ENCODE measurements at places on chromosomes 5 and 9.

DNA sequence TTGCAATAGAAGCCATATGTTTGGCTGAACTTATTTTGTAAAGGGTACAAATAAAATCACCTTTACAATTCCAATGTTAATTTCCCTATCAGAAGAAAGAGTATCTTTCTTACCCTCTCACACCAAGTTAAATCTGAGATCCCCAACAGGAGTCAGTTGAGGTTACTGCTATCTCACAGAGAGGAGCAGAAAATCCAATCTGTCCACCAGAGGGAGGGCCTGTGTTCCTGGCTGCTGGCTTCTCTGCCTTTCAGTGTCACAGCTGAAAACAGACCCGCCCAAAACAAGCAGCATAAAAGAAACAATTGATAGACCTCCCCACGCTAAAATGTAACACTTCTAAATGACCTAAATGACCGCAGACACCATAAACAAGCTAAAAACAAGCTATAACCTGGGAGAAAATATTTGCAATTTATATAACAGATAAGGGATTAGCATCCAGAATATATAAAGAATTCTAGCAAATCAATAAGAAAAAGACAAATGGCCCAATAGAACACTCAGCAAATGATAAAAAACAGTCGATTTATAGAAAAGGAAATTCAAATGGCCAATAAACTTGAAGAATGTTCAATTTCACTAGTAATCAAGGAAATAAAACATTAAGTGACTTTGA, 24.5 kb upstream of the MVB12B start:
- DNase-seq, result peak; percentile 29

- DNase-seq, result no peak
These were observed 755.5 kb upstream of the ADAMTS16 start for GRCh38 chr5:4384649-4385048.

DNA sequence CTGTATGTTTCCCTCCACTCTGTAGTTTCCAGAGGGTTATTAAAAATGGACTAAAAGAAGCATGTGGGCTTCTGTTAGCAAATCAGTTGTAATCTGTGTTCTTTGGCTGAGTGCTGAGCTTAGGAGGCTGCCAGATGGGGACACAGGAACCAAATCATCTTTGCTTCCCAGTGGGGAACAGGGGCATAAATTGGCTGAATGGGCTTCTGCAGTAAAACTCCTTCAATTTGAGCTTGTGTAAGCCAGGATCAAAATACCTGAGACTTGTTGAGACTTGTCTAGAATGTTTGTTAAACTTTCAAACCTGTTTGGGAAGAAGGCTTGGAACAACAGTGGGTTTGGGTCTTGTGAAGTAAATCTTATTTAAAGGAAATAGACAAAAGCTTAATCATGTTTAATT, 32.2 kb upstream of the TNFAIP8 start:
- no peak for DNase-seq

- DNase-seq, result no peak
These were observed 45.0 kb downstream of the CRB2 start for GRCh38 chr9:123400926-123401503.

GRCh38 chr9:40911647-40912046, 216.8 kb downstream of the FOXD4L6 start:
- no peak for DNase-seq

- DNase-seq, result no peak
These were observed 23.1 kb downstream of the PWWP2A start for GRCh38 chr5:160096178-160096577.

DNA sequence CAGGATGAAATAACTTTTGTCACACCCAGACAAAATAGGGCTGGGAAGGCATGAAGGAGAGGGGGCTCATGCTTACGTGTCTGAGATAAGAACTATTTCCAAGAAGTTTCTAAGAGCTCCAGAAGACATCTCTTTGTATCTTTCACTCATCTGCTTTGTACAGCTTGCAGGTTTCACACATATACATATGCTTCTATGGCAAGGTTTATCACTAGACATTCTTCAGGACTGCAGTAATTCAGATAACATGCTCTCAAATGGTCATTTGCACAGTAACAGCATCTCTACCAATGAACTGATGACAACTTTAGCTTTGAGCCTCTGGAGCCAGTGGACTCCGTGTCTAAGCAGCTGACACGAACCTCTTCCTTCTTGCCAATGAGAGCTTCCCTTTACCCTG, 3.2 kb downstream of the OR1J1 start:
- DNase-seq, result no peak

- no peak for DNase-seq
These were observed 370.9 kb upstream of the PRR16 start for GRCh38 chr5:120093178-120093577.

GRCh38 chr9:2602704-2603116, 18.9 kb upstream of the VLDLR start:
- DNase-seq, result no peak

- DNase-seq, result no peak
These were observed 2.8 kb downstream of the PRR7 start for GRCh38 chr5:177449140-177450061.

DNA sequence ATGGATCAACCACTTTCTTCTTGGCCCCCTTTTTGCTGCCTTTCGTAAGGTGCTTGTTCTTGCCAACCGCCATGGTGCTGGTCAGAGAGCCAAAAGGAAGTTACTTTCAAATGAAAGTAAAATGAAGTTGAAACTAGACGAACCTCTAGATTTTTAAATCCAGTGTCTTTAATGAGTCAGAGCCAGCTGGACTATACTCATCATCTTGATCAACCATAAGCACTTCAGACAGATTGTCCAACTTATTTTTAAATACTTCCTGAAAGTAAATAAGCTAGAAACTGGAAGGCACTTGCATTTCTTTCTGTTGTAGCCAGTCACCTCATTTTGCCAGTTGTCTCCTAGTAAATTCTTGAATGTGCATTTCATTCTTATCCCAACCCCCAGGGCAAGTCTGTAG, 48.9 kb downstream of the JMY start:
- DNase-seq, result no peak

DNA sequence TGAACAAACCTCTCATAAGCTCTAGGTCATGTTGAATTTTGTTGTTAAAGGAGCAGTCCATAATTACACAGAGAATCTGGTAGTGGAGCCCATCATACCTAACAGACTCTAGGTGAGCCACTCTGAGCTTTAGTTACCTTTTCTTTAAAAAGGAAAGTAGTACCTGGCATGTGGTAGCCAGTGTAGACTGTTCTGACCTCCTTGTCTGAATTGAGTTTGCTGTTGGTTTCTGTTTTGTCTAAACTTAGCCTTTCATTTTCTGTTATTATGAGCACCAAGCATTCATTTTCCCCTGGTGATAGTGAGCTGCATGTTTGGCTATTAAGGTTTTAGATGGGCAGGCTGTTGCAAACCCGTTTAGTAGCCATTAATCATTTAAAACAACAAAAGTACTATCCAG, 112.2 kb downstream of the MAST4 start:
- DNase-seq, result no peak

GRCh38 chr5:80093796-80094195, 58.6 kb downstream of the THBS4 start:
- no peak for DNase-seq

DNA sequence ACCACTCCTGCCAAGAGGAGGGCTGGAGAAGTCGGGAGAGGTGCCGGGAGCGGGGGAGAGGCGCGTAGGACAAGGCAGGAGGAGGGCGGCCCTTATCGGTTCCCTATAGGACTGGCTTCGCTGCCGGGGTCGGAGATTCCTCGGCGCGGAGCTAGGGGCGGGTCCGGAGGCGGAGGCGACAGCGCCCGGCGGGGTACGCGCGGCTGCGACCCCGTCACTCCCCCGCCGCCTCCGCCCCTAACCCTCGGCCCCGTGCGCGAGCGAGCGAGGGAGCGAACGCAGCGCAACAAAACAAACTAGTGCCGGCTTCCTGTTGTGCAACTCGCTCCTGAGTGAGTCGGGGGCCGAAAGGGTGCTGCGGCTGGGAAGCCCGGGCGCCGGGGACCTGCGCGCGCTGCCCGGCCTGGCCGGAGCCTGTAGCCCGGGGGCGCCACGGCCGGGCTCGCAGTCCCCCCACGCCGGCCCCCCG, 2.0 kb downstream of the GLIS3 start:
- DNase-seq, result peak; percentile 23

DNA sequence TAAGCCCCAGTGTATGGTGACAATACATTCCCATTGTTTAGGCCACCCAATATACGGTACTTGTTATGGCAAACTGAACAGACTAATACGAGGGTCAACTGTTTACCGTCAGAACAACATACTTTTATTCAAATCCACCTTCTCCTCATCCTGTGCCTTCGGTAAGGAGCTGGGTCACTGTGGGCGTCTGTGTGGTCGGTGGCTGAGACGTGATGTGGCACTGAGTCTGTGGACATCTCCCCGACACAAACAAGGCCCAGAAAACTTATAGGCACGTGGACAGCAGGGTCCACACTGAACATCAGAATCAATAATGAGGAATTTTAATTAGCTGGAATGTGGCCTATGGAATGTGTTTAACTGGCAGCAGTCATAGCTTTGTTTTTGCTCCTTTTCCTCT, 154.3 kb upstream of the IRX2 start:
- no peak for DNase-seq

GRCh38 chr9:5429873-5430564, 7.7 kb downstream of the PLGRKT start:
- no peak for DNase-seq

GRCh38 chr9:131579789-131580211, 34.5 kb downstream of the PRRT1B start:
- no peak for DNase-seq

DNA sequence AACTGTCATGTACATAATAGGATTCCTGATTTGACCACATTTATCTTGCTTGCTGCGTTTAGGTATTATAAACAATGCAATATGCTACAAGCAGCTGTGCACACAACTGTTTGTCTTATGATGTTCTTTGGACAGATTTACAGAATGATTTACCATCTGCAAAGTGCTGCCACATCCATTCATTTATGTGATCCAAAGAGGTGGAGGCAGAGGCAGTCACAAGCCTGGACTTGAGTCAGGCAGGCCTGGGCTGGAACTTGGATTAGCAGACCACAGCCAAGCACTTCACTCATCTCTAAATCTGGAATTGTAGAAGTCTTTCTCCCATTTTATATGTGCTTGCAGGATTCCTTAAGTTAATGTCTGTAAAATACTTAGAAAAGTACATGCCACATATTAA, 149.0 kb downstream of the INSYN2B start:
- DNase-seq, result no peak

DNA sequence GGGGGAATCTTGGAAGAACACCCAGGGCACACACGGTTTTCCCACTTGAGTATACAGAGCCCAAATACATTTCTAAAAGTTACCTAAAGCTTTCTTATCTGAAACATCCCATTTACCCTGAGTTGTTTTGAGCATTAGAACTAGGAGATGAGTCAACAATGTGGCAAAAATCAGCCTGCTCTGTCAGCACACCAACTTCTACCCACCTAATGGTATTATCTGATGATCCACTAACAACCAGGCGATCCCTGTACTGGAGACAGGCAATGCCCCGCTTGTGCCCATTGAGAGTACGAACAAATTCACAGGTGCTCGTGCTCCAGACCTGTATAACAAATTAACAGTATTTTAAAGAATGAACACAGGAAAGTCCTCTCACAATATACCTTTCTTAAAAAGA, 87.0 kb downstream of the SMIM23 start:
- DNase-seq, result no peak

GRCh38 chr5:58106754-58107410, 353.0 kb downstream of the PLK2 start:
- DNase-seq, result no peak

GRCh38 chr9:108688676-108689075, 167.1 kb downstream of the ACTL7B start:
- DNase-seq, result no peak

DNA sequence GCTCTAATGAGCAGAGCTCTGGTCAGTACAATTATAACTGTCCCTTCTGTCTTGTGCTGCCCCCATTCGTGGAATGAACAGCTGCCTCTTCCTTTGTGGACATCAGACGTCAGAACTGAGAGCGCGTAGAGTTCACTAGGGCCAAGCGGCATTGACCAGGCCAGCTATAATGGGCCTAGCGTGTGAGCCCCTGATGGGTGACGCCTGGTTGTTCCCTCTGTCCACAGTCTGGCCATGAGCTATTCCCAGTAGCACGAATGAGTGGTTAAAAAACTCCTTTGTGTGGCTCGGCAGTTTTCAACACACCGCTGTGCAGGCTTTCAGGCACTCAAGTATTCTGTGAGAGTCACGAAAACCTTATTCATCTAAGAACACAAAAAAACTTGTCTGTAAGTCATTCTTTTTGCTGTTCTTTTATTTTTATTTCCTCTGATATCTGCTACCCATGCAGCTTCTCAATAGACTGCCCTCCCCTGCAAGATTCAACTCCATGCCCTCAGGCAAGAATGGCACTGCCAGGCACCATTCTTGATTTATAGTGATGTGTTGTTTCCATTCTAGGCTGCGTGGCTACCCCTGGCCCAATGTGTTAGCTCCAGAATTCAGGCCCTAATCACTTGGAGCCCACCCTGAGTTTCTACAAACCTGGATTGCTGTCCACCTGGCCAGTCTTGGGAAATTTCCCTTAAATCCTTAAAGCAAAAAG, 52.5 kb downstream of the ANKDD1B start:
- no peak for DNase-seq

DNA sequence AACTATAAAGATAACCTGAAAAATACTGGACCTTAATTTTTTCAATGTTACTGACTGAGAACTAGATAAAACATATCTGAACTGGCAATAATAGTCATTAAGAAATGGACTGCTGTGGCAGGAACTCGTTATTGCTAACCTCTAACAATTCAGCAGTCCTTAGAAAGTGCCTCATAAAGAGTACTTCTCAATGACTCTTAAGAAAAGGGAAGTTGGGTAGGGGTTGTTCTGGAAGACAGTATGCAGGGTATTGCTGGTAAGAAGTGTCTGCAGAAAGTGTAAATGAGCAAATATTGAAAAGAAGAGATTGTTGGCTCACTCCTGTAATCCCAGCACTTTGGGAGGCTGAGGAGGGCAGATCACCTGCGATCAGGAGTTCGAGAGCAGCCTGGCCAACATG, 27.9 kb downstream of the FOXD1 start:
- no peak for DNase-seq

- DNase-seq, result peak; percentile 56
These were observed 1.0 kb downstream of the SET start for GRCh38 chr9:128689820-128690683.

- no peak for DNase-seq
These were observed 47.6 kb upstream of the SHOC1 start for GRCh38 chr9:111842313-111842712.

- DNase-seq, result no peak
These were observed 8.4 kb downstream of the FAM163B start for GRCh38 chr9:133600739-133601138.

DNA sequence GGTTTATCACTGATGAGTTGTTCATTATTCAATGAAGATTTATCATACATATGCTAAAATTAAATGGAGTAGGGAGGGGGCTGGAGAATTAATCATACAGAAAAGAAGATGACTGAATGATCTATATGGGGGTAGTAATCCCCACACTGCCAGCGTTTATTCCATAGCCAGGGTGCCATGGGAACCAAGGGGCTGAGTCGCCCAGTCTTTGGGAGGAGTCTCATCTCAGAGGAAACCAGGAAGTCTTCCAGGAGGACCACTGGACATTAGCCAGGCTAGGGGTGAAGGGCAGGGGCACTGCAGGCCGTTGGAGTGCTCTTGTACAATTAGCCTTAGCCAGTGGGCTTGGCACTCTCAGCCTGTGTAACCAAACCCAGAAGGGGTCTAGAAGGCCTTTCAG, 226.5 kb downstream of the ARL15 start:
- no peak for DNase-seq
